Myocyte (in vitro differentiated cells): ENCODE measurements at places on chromosomes 11 and 22.

DNA sequence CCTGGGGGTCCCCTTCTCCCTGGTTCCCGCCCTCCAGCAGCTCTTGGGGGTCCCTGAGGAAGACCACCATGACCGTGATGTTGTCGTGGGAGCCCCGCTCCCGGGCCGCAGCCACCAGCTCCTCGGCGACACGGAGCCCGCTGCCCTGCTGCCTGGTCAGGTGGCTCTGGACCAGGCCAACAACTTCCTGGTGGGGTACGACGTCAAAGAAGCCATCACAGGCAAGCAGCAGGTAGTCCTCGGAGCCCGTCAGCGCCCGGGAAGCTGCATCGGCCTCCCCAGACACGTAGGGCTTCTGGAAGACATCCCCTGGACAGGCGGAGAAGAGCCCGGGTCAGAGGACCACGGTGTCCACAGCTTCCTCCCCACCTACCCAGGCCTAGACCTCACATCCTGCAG, 29.5 kb downstream of the PPM1F start:
- DNase-seq, result no peak

DNA sequence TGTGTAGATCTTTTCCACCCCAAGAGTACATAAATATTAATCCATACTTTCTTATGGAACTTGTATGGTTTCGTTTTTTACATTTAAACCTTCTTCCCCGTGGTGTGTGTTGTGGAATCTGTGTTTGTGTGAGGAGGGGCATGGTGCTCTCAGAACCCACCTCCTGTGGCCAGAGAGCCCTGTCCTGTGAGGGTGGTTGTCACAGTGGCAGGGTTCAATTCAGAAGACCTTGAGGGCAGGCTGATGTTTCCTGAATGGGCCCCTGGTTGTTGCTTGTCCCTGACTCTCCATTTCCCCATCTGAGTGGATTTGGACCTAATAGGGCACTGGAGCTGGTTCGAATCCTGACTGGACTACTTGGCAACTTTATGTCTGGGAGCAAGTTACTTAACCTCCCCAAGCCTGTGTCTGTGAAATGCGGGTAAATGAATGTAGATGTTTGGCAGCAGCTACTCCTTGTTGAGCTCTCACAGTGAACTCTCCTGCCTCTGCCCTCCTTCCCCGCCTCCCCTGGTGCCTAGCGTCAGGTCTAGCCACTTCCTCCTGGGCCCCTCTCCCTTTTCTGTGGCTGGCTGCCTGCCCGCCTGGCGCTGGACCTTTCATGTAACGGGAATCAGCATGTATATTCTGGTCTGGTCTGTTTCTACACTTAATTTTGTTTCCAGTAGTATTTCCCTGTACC, 7.3 kb downstream of the NEAT1 start:
- peak; percentile 84 for DNase-seq

DNA sequence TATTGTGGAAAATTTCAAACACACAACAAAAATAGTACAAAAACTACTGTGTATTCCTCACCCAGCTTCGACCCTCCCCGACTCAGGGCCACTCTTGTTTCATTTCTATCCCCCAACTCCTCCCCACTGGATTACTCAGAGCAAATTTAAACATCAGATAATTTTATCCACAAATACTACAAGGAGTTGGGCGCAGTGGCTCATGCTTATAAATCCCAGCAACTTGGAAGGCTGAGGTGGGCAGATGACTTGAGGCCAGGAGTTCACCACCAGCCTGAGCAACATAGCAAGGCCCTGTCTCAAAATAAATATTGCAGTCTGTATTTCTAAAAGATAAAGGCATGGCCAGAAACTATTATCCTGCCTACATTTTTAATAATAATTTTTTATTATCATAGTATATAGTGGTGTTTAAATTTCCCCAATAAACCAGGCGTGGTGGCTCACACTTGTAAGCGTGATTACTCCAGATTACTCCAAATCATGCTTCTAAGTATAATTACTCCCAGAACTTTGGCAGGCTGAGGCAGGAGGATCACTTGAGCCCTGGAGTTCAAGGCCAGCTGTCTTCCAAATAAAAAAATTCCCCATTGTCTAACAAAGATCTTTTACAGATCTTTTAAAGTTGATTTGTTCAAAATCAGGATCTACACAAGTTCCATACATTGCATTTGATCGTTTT, 39.8 kb downstream of the LRRC32 start:
- no peak for DNase-seq

DNA sequence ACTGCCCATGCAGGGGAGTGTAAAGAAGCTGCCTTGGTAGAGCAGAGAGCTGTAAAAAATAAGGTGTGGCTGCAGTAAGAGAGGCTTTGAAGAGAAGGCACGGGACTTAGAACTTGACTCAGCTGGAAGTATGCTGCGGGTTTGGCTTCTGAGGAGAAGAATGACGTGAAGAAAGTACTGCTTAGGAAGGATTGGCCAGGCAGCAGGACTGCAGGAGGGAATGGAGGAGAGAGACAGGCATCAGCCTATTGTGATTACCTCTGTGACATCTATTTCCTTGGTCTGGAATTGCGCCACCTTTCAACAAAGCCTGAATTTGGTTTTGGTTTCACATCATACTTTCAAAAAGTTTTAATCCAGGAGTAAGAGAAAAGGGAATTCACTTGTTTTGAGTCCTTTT, 22.5 kb downstream of the PRRG4 start:
- peak; percentile 19 for DNase-seq

DNA sequence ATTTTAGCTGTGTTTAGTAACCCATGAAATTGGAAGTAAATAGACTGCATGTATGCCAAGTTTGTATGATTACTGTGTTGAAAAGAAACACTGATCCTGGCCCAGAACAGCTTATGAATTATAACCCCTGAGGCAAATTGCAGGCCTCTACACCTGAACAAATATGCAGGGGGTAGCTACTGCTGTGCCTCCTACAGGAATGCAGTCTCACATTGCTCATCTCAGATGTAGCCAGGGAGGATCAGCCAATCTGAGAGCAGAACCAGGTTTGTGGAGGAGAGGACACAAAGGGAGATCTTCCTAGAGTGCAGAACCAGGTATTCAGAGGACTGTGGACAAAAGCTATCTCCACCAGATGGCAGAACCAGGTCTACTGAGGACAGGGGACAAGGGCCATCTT, 442.2 kb upstream of the DDI1 start:
- DNase-seq, result no peak

DNA sequence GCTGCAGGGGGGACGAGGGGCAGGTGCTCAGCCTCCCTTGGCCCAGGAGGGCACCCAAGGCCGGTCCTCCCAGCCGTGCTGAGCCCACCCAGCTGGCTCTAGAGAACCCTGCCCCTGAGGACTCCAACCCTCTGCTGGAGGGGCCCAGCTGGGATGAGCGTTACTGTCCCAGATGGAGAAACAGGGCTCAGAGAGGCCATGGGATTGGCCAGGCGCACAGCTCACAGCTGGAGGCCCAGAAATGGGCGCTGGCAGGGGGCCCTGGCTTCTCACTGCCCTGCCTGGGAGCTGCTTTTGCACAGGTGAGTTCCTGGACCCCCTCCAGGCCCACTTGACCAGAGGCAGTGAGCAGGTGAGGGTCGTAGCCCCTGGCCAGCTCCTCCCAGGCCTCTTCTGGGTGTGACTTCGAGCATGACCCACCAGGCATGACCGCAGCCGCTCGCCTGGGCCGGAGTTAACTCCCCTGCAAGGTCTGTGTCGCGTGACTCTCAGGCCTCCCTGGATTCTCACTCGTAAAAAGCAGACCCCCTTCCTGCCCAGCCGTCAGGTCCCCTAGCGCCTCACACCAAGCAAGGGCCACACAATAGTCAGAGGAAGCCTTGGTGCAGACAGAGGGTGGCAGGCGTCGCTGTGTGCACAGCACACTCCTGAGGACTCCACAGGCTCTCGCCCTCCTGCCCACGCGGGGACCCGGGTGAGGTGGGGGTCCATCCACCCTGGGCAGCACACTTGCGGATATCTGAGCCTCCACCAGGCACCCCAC, 19.7 kb upstream of the IL17REL start:
- DNase-seq, result no peak

GRCh38 chr11:17379383-17380180, 8.9 kb downstream of the KCNJ11 start:
- no peak for DNase-seq

DNA sequence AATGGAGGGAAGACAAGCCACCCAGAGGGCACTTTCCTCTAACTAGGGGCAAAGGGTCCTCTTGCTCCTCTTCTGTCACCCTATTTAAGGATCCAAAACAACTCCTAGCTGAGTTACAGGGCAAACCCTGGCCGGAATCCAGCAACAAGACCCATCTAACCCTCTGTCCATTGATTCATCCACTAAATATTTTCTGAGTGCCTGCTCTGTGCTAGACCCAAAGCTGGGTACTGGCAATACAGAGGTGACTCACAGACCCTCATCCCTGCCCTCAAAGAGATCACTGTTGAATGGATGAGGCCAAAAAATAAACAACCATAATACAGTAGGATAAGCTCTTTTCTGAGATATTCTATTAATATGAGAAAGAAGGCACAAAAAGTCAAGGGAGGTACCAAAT, 4.3 kb upstream of the GALNT18 start:
- DNase-seq, result peak; percentile 47

DNA sequence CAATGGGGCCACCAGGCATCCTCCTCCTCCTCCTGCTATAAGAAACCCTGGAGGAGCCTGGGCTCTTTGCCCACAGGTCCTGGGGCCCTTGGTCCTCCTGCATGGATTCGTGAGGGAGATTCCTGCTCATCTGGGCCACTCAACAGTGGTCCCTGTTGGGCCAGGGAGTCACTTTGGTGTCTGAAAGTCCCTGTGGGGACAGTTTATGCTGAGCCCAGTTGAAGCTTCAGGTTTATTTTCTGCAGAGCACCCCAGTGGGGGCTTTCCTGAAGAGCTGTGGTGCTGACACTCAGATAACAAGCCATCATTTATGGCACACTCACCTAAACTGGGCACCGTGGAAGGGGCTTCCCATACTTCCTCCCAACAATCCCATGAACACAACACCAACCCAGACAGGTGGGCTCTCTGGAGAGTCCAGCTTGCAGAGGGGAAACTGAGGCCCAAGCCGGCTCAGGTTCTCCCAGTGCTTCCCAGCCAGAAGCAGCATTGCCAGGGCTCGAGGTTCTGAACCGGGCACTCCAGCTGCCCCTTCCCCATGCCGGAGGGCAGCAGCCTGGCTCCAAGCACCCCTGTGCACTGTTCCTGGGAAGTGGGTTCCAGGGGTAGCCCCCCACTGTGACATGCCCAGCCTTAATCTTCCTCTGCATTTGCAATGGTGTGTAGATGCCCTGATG, 91.3 kb downstream of the MYEOV start:
- DNase-seq, result no peak

GRCh38 chr11:86981777-86982540, 26.8 kb upstream of the FZD4 start:
- no peak for DNase-seq

DNA sequence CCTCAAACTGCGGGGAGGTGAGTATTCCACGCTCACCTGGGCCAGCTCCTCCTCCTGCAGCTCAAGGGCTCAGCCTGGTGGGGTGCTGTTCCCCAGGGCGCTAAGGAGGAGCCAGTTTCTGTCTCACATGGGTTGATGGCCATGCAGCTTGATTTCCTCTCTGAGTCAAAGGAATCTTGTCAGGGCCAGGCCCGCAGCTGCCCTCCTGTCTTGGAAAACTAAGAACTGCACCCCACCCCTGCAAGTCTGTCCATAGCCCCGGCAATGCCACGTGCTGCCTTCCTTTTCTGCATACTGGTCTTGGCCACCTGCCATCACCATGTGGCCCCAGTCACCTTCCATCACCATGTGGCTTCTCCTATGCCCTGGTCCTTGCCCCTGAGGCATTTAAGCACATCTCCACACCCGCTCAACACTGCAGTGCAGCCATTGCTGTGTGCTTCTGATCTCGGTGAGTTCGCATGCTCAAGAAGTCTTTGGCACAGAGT, 35.2 kb upstream of the CLDN5 start:
- DNase-seq, result peak; percentile 40

- DNase-seq, result no peak
Measured at GRCh38 chr11:63770763-63771162, 2.2 kb upstream of the ZFTA start.

- no peak for DNase-seq
Measured at GRCh38 chr22:21917959-21918261, 34.7 kb downstream of the PPM1F start.

DNA sequence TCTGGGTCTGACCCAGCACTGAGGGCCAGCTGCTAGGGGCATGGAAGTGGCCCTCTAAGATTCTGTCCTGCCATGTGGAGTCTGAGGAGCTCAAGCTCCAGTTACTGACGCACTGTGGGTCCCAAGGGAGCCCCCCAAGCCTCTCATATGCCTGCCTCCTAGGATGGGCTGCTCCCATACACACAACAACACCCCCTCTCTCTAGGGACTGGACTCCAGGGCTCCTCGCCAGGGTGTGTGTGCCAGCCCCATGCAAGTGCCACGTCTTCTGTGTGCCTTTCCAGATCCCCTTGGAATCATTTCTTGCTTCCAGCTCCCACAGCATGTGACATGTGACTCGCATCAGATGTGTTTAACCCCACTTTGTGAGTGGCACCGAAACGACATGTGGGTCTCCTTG, 234.5 kb downstream of the CEP164 start:
- no peak for DNase-seq

GRCh38 chr22:28977481-28977971, 84.1 kb downstream of the C22orf31 start:
- DNase-seq, result peak; percentile 87

GRCh38 chr11:104049116-104049515, 12.7 kb downstream of the DDI1 start:
- DNase-seq, result no peak

GRCh38 chr22:46843821-46844255, 81.4 kb downstream of the TBC1D22A start:
- peak; percentile 99 for DNase-seq

- DNase-seq, result no peak
Measured at GRCh38 chr11:48116437-48117228, 100.0 kb upstream of the OR4B1 start.

GRCh38 chr22:23365524-23365923, 185.2 kb downstream of the BCR start:
- DNase-seq, result no peak

DNA sequence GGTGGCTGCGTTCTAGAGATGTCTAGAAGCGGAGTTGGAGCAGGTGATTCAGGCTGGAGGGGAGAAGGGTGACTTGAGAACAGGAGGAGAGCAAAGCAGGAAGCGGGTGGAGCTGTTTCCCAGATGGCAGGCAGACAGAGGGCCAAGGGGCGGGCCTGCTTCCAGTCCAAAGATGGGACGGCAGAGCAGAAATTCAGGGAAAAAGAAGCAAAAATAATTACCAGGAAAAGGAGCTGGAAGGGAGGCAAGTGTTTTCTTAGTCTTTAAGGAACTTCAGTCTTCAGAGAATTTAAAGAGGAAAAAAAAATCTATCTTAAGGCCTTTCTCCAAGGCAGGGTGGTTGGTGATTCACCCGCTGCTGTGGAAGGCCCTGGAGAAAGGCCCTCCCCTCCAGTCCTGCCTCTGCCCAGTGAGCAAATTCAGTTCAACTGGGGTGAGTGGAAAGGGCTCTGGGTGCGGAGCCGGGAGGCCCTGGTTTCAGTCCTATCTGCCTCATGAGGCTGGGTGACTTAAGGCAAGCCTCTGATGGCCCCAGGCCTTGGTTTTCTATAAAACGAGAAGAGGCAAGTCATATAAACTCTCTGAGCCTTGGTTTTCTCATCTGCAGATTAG, 4.5 kb upstream of the CREB3L1 start:
- peak; percentile 76 for DNase-seq
